Activated gamma-delta T cell treated with Interleukin-2 at 50 U/mL for 16 hours (primary cell): ENCODE measurements at places on chromosomes 13 and 19.
A peak's percentile ranks its signal among the peaks of the same experiment; 100 is the strongest.

- no peak for DNase-seq
Observed at GRCh38 chr19:5934069-5934401, 20.0 kb downstream of the CAPS start.

DNA sequence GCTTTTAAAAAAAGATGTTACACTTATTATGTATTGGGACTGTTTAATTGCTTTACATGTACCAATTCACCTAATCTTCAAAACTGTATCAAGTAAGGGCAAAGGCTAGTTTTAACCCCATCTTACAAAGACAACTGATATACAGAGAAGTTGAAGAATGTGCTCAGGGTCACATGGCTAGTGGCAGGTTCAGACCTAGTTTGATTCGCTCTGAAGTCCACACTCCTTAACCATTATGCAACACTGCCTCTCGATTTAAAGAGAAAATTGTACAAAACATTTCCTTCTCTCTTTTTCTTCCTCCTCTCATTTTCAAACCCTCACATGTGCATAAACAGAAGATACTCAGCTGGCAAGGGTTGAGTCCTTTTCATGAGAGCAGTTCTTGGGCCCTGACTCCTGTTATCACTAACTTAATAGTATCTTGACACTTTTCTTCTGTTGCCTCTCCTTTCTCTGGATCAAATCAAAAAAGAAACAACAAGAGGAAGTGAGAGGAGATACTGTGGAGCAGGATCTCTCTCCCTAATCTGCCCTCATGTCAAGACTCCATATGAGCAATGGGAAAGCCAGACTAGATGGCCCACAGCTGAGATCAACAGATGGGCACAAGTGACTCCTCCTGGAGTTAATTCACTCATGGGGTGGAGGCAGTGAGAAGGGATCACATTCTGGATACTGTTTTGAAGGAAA is 19.0 kb upstream of the N4BP2L1 start:
- DNase-seq: no peak

GRCh38 chr13:110520431-110521295 is 40.9 kb downstream of the RAB20 start:
- DNase-seq: no peak

DNA sequence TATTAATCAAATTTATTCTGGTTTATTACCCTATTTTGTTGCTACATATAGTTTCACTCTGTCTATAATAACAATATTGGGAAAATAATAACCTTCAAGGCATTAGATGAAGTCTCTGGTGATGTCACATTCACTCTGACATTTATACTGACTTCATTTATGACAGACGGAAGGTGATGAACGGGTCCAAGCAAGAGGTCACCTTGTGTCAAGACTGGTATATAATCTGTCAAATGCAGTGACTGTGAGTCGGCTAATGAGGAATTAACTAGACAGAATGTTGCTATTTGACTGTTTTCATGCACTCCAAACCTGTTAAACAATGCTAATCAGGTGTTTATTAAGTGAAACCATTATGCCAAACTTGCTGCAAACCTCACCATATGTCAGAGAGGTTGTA is 800.5 kb upstream of the KLHL1 start:
- no peak for DNase-seq

DNA sequence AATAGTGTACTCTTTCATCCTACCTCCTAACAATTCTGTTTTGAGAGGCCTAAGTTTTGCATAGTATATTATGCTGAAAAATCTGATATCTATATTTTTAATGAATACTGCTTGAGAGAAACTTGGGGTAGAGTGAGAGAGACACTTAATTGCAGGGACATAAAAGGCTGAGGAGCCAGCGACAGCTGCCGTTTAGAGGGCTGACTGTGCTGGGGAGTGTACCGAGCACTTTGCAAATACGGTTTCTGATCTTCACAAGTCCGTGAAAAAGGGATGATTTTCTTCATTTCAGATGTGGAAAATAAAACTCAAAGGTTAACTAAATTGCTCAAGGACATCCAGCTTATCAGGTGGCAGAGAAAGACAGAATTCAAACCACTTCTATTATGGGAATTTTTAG is 97.4 kb downstream of the CAB39L start:
- DNase-seq: no peak

DNA sequence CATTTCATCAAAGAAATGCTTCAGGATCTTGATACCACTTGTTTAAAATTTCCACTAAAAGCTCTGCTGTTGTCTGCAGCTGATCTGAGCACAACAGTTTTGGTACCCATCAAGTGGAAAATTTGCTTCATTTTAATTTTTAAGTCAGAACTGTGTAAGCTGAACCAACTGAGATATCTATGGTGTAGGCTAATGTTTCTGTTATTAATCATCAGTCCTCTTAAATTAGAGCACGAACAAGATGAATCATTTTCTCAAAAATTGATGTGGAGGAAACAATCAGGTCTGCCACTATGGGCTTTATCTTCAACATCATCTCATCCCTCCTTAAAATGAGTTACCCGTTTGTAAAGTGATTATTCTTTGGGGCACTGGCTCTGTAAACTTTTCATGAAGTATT is 221.5 kb upstream of the NBEA start:
- DNase-seq: no peak

- DNase-seq: no peak
Observed at GRCh38 chr19:8611877-8612806, 1.6 kb upstream of the ADAMTS10 start.

GRCh38 chr13:101258071-101258470 is 158.2 kb downstream of the NALCN start:
- DNase-seq: no peak

DNA sequence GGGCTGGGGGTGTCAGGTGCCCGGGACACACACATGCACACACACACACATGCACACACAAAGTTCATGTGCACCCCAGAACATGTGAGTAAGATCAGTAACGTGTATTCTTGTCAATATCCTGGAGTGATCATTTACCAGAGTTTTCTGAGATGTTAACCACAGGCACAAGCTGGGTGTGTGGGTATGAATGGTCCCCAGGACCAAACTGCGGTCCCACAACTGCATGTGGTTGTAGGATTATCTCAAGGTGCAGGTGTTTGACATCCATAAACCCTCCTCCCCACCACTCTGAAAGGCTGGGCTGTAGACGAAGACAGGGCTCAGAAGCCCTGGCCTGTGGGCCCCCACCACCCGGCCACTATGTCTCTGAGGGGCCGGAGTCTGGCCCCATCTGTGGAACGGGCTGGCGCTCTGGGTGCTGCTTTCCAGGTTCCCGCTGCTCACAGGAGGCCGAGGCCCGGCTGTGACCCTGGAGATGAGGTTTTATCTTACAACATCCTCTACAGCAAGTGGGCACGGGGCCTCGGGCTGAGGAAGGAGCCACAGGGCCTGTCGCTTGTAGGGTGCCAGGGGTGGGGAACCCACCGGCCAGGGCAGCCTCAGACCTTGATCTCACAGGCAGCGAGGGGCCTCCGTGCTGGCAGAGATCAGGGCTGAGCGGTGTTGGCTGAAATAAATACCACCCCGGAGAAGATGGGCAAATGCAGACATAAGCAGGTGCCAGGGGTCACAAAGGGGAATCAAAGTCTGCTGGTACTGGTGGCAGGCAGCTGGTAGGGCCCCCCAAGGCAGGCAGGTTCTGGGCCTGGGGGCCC is 4.3 kb downstream of the F2RL3 start:
- DNase-seq: no peak

GRCh38 chr13:91813253-91813652 is 414.8 kb downstream of the GPC5 start:
- no peak for DNase-seq

- DNase-seq: no peak
Observed at GRCh38 chr13:48476686-48477085, 56.2 kb downstream of the RCBTB2 start.

- no peak for DNase-seq
Observed at GRCh38 chr19:11480715-11481533, at the start of gene ELAVL3. TSS of gene ELAVL3 (minus strand) at chr19:11481046. CDS start at chr19:11480608, 438 bp downstream.

DNA sequence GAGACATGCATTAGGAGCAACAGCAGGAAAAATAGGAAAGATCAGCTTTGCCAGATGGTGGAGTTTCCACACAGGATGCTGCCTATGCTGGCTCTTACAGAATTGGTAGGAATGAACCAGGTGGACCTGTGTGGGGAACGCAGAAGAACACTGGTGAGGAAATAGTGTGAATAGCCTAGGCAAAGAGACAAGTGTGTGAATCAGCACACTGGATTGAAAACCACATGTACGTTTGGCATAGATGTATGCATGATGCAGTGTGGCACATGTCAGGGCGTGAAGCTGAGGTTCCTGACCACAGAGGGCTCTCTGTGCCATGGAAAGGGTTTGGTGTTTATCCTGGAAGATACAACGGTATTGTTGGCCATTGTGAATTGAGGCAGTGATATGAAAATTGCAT is 156.5 kb upstream of the SLC10A2 start:
- DNase-seq: no peak

DNA sequence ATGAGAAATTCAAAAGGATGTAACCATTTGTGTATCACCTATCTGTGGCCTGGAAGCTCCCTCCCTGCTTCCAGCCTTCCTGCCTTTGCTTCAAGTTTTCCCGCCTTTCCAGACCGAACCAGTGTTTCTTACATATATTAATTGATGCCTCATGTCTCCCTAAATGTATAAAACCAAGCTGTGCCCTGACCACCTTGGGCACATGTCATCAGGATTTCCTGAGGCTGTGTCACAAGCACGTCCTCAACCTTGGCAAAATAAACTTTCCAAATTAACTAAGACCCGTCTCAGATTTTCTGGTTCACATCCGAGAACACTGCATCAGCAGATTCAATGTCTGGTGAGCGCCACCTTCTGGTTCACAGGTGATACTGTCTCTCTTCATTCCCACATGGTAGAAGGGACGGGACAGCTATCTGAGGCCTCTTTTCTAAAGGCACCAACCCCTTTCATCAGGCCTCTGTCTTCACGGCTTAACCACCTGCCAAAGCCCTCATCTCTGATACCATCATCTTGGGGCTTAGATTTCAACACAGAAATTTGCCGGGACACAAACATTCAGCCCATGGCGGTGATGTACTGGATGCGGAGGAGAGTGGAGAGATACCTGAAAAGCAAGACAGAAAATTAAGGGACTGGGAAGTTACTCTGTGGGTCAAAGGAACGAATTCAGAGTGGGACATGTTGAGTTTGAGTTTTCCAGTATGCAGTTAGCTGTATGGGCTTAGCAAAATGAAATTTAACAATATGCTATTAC is 58.7 kb upstream of the PABPC3 start:
- DNase-seq: peak; percentile 8

- DNase-seq: no peak
Observed at GRCh38 chr19:4140237-4140711, 13.2 kb upstream of the CREB3L3 start.

- DNase-seq: peak; percentile 3
Observed at GRCh38 chr19:29677001-29677817, 11.9 kb downstream of the PLEKHF1 start.

GRCh38 chr19:54616057-54616456 is 14.2 kb upstream of the LILRB1 start:
- no peak for DNase-seq

DNA sequence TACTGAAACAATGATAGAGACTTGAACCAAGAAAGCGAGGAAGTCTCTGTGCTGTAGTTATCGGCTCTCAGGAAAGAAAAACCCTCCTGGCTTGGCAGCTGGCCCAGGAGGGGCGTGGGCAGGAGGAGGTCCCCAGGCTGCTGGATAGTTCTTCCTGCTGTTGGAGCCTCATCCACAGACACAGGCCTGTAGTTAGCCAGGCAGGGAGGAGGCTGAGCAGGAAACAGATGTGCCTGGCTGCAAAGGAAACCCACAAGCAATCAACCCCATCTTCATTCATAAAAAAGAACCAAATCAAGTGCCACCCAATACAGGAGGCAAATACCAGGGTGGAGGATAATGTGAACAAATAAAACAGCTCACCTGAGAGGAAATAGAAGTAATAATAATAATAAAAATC is 86.2 kb downstream of the IRS2 start:
- DNase-seq: no peak

GRCh38 chr19:38557205-38557799 is 60.5 kb downstream of the MAP4K1 start:
- peak; percentile 38 for DNase-seq

GRCh38 chr13:94987869-94988268 is 275.5 kb upstream of the SOX21 start:
- no peak for DNase-seq

- DNase-seq: no peak
Observed at GRCh38 chr19:49614096-49614833, 23.3 kb downstream of the PRR12 start.

- DNase-seq: no peak
Observed at GRCh38 chr13:45337395-45337794, 3.6 kb downstream of the TPT1 start.

GRCh38 chr19:56577719-56578602 is 10.7 kb downstream of the ZNF470 start:
- DNase-seq: no peak

- peak; percentile 7 for DNase-seq
Observed at GRCh38 chr13:84896128-84896527, 903.1 kb downstream of the SLITRK6 start.

DNA sequence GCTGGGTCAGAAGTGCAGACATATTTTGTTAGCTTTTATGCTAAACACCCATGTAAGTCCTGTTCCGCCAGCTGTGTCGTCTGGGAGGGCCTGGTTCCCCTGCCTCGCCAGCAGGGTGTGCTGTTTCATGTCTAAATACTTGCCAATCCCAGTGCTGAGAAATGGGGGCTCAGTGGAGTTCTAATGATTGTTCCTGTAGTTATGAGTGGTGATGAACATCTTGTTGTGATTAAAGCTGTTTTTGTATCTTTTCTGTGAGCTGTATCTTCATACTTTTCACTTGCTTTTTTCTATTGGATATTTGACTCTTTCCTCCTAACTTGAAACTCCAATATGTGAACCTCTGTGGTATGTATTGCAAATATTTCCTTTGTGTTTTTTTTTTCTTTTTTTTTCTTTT is 32.7 kb downstream of the KDM4B start:
- no peak for DNase-seq

DNA sequence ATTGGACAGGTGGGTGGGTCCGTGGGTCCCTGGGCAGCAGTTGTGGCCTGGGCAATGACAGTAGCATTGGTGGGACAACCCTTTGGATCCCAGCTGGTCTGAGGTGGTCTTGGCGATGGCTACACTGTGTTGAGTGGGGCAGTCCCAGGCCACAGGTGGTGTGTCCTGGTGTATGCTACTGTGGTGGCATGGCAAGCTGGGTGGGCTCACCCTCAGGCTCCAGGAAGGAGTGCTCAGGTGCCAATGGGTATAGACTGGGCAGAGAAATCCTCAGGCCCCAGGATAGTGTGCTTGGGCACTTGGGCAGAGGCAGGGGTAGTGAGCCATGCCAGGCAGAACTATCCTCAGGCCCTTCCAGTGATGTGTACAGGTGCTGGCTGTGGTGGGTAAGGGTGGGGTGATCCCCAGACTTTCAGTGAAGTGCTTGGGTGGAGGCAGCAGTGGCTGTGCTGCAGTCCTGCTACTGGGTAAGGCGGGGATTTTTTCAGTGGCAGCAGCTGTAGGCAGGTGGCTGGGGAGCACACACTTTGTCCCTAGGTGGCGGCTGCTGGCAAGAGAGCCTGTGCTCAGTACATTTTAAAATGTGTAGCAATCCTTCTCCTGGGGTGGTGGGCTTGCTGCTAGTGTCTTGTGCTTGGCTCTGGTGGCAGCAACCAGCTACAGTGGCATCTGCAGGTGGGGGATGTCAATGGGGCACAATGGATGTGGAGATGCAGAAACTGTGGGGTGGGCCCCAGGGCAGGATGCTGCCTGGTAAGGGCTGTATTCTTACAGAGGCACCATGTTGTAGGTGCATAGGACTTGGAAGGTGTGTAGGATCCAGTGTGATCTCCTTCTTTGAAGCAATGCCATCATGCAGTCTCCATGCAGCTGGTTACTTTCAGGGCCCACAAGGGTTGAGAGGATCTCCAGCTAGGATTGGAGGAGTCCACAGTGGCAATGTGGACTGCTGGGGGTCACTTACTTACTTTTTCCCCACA is 64.9 kb downstream of the DNAJC3 start:
- DNase-seq: no peak
